ENCODE measurements at places on chromosomes 12 and 14.
A peak's percentile ranks its signal among the peaks of the same experiment; 100 is the strongest.

DNA sequence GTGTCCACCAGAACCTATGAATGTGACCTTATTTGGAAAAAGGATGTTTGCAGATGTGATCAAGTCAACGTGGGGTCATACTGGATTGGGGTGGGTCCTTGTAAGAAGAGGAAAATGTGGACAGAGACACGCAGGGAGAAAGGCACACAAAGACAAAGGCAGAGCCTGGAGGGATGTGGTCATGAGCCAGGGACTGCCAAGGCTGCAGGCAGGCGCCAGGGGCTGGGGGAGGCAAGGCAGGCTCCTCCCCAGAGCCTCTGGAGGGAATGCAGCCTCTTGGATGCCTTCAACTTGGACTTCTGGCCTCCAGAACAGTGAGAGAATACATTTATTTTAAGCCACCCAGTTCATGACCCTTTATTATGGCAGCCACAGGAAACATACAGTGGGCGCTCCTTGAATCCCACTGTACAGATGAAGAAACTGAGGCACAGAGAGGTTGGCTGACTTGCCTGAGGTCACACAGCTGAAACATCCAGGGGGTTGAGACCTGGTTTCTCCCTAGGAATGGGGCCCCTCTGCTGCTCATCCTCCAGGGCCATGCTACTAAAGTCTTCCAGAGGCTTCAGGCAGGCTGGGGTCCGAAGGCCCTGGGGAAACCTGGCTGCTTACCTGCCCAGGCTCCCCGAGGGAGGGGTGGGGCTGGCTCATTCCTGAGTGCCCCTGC is 99.7 kb downstream of the RFLNA start:
- no peak for DNase-seq

DNA sequence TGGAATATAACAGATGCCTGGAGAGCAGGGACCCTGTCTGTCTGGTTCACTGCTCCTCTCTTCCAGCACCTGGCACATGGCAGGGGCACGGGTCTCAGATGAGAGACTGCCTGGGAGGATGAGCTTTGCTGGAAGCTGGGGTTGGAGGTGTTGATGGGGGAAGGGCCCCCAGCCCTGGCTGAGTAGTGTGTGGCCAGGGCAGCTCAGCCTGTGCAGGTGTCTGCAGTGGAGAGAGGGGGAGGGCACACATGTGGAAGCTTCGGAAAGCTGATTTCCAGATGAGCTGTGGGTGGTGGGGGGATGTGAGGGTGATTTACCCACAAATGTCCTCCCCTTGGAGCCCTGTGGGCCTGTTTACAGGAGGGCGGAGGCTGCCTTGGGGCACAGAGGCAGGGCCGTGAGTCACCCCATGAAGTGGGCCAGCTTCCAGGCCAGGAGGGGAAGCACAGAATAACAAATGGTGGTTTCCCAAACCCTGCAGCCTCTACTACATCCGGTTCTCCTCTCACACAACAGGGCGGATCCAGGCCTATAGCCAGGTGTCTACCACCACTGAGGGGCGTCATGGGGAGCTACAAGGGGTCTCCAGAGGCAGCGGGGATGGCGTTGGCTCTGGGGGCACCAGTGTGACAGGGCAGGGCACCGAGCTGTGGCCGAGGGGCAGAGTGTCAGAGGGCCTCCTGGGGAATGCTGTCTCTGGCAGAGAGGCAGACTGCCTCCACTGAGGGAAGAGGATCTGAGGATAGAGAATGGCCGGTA is 11.0 kb downstream of the KRT7 start:
- DNase-seq = no peak

DNA sequence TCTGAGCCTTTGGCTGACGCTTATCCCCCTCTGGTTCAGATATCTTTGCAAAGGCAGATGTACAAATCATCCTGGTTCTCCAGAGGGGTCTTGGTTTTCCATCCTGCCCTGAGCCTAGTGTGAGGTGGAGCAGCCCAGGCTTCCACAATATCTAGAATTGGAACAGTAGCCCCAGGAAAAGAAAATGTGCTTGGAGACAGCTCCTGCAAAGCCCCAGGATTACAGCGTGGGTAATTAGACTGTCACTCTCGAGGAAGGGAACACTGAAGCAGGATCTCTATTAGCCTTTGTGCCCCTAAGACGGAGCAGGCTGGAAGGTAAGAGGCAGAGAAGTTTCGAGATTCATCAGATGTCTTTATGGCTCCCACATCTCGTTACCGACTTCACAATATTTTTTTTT is 59.4 kb downstream of the TMEM132C start:
- no peak for DNase-seq

DNA sequence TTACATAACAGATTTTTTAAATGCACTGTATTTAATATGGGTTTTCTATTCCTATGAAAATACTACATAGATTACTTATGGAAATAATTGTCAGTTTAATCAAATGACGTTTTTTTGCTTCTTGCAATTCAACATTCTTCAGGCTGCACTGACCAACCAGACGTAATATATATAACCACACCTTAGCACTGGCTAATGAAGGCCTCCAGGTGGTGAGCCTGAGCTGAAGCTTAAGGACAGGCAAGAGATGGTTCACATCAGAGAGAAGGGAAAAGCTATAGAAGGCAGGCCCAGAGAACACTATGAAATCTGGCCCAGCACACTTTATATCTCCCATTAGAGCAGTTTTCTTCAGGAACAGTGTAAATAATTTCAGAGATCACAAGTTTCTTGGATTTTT is 2.8 kb upstream of the MDGA2 start:
- DNase-seq = no peak

DNA sequence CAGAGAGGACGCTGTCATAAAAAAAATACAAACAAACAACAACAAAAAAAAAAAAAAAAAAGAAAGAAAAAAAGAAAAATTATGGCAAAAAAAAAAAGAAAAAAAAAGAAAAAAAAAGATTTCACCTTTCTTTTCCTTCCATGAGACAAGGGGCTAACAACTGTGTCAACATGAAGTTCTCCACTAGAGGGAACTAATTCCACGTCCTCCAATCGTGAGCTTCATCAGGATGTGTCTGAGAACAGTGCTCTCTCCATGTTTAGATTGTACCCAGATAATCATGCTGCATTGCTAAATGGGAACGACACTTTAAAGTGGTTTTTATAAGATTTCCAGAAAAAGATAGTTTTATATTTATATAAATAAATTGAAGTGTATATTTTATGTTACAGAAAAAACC is 96.2 kb upstream of the PTPRB start:
- no peak for DNase-seq

- peak; percentile 73 for DNase-seq
Measured at GRCh38 chr14:88667555-88668273, 104.9 kb downstream of the ZC3H14 start.

- no peak for DNase-seq
Measured at GRCh38 chr14:50826681-50827080, 4.3 kb downstream of the NIN start.

DNA sequence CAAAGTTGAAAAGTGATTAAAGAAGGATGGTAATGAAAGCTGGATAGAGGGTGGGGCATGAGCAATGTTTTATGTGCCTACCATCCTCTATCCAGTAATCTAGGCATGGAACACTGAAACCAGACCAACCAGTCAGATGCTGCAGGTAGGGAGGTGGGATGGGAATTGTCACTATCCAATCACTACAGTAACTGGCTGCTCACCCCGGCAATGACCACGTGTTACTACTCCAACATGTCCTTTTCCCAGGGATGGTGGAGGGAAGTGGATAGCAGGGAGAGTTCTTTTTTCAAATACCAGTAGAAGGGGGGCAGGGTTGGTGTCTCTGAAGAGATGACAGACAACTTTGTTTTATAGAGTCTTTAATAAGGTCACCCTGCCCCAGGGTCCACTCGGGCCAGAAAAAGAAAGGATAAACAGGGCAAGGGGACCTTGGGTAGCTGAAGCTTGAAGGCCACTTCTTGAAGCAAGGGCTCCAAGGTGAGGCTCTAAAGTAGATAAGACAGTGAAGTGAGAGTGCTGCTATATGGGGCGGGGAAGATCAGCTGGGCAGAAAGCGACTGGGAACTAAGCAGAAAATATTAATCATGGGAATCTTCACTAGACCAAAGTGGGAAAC is 14.7 kb upstream of the CDH24 start:
- no peak for DNase-seq

GRCh38 chr14:99649219-99649618 is 4.3 kb downstream of the HHIPL1 start:
- DNase-seq = no peak

DNA sequence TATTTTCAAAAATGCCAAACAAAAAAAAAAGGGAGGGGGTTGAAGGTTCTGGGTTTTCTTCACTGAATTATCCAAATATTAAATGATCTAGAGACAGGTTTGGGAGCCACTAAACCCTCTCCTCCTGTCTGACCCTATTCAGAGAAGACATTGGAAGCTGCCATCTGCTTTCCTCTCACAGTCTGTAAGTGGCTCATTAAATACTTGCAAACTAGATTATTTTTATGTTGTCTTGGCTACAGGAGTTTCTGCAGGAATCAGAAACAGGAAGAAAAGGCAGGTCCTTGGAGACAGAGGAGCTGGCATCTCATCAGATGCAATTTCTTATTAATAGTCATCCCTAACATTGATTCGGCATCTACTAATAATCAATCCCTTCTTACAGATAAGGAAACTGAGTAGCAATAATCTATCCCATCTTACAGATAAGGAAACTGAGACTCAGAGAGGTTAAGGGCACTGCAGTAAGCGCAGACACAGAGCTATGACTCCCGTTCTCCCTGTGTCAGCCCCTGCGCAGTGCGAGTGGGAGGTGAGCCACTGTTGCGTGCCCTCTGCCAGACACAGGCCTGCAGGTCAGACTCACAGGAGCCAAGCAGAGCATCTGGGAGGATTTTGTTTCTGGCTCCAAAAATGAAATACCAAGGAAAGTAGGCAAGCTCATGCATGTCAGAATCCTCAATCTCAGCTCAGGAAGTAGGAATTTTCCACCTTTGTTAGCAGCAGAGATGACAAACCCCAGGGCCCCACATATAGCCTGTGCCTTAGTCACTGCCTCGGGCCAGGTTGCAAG is 11.0 kb downstream of the BDKRB2 start:
- no peak for DNase-seq

- DNase-seq = no peak
Measured at GRCh38 chr12:6827982-6828780, at the start of gene P3H3. P3H3 (plus strand) TSS chr12:6828407; CDS start chr12:6828441, 34 bp downstream.

- DNase-seq = no peak
Measured at GRCh38 chr12:113305281-113305856, 29.5 kb downstream of the SLC8B1 start.

DNA sequence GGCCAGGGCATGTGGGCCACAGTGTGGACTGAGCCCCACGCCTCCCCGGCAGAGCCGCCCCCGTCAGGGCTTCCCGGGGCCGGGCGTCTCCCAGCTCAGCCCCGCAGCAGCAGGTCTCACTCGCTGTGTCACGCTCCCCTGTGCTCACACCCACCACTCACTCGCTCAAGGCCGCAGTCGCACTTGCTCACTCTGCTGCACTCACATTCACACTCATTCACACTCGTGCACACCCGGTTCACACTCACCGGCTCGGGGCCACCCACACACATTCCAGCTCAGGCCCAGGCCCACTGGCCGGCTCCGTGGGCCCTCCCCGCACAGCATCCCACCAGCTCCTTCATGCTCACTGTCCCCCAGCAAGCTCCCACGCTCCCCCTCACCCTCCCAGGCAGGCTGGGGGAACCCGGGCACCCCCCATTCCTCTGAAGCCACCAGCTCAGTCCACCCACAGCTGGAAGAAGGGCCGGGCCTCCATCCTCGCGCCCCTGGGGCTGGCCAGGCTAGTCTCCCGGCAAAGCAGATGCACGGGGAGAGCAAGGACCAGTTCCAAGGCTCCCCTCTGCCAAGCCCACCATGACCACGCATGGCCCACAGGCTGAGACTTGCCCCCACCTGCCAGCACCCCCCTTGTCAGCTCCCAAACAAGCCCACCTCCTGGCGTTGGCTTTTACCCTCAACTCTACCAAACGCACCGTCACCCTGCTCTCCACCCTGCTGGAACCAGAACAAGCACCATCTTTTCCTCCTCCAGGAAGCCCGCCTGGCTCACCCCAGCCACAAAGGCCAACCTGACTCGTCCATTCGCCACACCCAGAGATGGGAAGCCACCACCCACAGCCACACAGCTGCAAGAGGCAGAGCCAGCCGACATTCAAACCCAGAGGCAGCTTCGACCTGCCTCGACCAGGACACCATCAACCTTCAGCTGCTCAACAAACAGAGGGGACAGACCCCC is 28.0 kb downstream of the NCOR2 start:
- DNase-seq = no peak

GRCh38 chr12:95037906-95038305 is 34.4 kb upstream of the NDUFA12 start:
- DNase-seq = no peak

- DNase-seq = no peak
Measured at GRCh38 chr14:47539031-47539461, 136.4 kb downstream of the MDGA2 start.

- no peak for DNase-seq
Measured at GRCh38 chr14:91295851-91296796, 51.6 kb upstream of the GPR68 start.

- no peak for DNase-seq
Measured at GRCh38 chr12:84315926-84316325, 596.7 kb downstream of the SLC6A15 start.

GRCh38 chr12:52873513-52873831 is 24.7 kb upstream of the KRT78 start:
- DNase-seq = no peak

DNA sequence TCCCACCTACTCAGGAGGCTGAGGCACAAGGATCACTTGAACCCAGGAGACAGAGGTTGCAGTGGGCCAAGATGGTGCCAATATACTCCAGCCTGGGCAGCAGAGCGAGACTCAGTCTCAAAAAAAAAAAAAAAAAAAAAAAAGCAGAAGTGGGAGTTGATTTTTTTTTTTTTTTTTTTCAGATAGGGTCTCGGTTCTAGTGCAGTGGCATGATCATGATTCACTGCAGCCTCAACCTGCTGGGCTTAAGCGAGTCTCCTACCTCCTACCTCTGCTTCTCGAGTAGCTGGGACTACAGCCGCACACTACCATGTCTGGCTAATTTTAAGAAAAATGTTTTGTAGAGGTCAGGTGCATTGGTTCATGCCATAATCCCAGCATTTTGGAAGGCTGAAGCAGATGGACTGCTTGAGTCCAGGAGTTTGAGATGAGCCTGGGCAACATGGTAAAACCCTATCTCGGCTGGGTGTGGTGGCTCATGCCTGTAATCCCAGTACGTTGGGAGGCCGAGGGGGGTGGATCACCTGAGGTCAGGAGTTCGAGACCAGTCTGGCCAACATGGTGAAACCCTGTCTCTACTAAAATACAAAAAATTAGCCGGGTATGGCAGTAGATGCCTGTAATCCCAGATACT is 16.3 kb upstream of the HSP90AA1 start:
- no peak for DNase-seq

- DNase-seq = no peak
Measured at GRCh38 chr14:77407158-77407557, 16.2 kb downstream of the NOXRED1 start.

- no peak for DNase-seq
Measured at GRCh38 chr12:109157986-109158385, 41.6 kb downstream of the ACACB start.

DNA sequence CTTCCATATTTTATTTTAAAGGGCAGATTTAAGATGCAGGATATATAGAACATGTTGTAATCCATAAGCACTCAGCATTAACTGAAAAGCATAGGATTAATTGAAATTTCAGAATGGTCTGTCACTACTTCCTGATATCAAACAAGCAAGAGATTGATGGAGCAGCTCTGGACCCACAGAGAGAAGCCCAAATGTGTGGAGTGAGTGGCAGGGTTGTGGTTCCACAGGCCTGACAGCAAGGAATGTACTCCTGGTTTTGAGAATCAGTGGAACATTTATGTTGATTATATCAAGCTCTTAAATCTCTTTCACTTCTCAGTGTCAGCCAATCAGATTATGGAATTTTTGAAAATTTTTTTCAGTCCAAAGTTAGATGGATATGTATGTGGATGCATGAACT is 267.6 kb upstream of the PRICKLE1 start:
- no peak for DNase-seq

- DNase-seq = no peak
Measured at GRCh38 chr14:31842899-31843298, 234.2 kb upstream of the ARHGAP5 start.

Data from anterior cingulate cortex (tissue), 58 donors.